Cortex of kidney (tissue), 1 donor: ENCODE measurements at places on chromosomes 4 and X.

DNA sequence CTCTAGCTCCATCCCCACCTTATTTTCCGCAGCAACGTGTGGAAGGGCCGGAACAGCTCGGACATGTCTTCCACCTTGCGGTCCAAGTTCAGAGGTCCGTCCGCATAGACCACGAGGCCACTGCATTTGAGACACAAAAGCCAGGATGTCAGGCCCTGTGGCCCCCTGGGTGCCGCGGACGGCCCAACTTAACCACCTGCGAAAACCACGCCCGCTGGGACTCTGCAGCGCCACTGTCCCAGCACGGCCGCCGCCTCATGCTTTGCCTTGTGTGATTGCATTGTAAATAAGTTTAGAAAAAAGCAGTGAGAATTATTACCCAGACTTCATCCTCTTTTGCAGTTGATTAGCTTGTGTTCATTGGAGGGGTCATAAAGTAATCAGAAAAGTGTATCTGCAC lies 58.2 kb upstream of the MXD4 start:
- DNase-seq: no peak

DNA sequence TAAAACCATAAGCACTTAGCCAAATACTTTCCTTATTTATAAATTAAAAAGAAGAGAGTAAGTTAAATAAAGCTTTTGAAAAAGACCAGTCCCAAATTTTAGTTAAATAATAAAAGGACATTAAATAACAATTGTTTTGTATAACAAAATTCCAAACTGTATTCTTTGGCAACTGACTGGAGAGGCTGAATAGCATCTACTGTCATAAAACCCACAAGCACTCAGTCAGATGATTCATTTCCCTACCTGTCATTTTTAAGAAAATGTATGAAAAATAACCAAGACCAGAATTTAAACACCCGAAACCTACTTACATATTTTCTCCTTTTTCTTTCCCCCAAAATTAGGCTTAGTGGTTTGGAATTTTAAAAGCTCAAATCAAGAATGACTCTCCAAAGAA lies 32.5 kb upstream of the SMIM10L2A start:
- DNase-seq: no peak

DNA sequence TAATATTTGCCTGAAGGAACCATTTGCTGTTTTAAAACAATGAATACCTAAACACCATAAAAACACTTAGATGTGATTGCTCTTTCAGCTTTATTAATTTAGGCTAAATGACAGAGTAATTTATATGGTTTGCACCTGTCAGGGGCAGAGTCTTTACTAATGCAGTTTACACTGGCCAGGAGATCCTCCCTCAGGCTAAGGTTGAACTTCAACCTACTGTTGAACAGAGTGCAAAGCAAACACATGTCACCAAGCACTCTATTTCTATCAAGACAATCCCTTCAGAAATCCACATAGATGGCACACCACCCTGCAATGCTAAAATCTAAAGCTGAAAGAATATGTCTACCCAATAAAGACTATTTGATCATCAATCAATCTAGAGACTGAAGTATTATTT lies 147.3 kb downstream of the KLHL13 start:
- no peak for DNase-seq

- DNase-seq: no peak
Observed at GRCh38 chr4:130393231-130393630, 1297.3 kb downstream of the C4orf33 start.

GRCh38 chrX:153635388-153635787 lies 11.6 kb upstream of the DUSP9 start:
- no peak for DNase-seq

DNA sequence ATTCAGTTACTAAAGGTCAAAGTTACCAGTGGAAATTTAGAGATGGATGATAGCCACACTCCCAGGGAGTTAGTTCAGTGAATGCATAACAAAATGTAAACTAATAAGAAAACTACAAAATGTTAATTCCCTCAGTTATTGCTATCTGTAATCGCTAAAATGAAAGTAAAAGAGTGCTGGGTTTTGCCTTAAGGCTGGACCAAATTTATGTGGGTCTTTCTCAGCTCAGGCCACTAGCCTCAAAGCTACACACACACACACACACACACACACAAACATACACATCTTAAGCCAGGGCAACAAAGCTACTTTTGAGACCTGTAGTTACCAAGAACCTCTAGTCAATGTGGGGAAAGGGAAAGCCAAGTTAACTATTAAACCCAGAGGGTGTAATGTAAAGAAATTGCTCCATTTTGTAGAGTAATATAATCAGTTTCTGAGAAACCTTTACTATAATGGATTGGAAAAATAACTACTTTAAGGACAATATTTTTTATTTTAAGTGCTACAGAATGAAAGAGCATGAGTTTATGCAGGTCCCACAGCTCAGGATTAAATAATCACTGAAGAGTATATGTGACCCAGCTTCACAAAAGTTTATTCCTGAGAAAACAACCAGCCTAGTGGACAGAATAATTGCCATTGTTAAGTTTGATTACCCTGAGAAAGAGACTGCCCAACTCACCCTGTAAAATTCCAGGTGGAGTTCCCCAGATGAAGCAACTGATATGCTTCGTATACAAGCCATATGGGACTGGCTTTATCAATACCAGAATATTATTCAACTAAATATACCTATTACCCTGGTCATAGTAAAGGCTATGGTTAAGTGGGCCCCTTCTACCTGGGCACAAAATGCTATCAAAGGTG lies 8.9 kb upstream of the UGT2A3 start:
- no peak for DNase-seq

GRCh38 chr4:48898733-48899431 lies 7.7 kb downstream of the OCIAD2 start:
- no peak for DNase-seq

DNA sequence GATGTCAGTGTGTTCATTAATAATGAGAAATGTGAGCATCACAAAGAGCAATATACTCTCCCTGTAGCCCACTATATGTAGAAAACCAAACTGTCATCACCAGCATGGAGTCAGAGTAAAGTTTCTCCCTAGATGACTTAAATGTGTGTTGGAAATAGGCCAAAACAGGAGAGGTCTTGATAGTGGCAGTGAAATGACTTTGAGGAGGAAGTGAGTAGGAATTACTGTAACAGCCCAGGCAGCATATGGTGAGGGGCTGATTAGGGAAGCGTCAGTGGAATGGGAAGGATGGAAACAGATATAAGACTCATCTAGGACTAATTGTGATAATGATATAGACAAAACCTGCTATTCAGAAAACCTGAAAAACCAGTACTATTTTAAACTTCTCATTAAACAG lies 83.9 kb downstream of the ATXN3L start:
- no peak for DNase-seq

GRCh38 chr4:158090323-158090722 lies 82.5 kb downstream of the GASK1B start:
- no peak for DNase-seq

DNA sequence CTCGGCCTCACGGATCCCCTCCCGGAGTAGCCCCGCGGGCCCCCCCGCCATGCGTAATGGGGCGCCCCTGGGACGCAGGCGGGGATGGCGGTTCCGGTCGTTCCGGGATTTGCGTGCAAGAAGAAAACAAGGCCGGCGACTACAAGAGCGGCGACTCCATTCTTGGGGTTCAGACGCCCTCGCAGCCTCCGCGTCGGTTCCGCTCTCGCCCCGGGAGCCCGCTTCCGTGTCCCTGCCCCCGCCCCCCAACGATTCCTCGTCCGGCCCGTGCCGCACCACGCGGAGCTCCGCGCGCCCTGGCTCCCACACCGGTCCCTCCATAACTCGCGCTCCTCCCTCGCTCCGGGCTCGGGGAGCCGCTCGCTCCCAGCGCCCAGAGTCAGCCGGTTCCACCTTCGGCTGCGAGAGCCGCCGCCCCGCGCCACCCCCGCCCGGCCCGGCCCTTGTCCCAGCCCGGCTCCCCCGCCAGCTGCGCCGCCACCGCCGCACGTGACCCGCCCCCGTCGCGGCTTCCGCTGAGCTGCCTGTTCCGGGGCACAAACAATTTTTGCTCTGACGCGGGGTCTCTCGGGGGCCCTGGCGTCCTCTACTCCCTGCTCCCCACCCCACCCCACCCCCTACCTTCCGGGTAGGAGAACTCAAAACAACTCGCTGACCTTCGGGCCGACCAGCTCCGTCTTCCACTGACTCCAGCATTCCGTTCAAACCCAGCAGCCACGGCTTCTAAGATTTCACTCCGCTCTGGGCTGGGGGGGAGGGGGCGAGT lies 78.8 kb upstream of the BCOR start:
- no peak for DNase-seq

GRCh38 chrX:154478728-154479622 lies at the start of gene LAGE3:
Gene LAGE3, minus strand, starts transcription at chrX:154479281. Its CDS starts 366 bp downstream, at chrX:154478915.
- DNase-seq: no peak

- no peak for DNase-seq
Observed at GRCh38 chr4:53522334-53522733, 69.0 kb downstream of the LNX1 start.

DNA sequence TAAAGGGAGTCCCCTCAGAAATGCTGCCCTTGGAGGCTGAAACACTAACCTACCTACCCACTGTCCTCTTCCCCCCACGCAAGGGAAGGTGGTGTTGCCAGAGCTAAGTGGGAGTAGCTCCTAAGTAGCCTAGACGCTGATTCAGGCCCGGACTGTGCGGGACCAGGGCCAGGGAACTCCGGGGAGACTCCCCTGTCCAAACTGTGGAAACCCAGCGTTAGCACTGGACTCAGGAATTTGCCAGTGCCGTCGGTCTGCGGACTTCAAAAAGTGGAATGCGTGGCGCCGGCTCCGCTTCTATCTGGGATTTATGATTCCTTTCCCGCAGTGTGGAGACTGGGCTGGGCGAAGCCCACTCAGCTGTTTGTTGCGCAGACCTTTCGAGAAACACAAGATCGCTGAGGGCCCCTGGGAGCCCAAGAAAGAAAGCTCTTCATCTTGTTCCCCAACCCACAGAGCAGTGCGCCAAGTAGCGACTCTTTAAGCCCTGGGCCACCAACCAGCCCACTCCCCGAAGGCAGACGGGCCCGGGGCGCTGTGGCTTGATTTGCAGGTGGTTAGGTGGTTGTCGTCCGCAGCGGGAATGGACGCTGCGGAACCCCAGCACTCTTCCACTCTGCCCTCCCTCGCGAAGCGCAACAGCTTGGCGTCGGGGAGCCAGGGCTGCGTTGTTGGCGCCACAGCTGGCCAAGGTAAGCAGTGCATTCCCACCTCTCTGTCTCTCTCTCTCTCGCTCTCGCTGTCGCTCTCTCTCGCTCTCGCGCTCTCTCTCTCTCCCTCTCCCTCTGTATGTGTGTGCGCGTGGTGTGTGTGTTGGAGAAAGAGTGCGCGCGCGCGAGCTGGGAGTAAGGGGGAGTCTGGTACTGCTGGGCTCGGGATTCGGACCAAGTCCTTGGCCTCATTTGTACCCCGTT lies 2.0 kb downstream of the TMEM255A start:
- no peak for DNase-seq

GRCh38 chrX:21487832-21488231 lies 113.6 kb downstream of the CNKSR2 start:
- DNase-seq: no peak

- no peak for DNase-seq
Observed at GRCh38 chr4:16106956-16107355, 23.1 kb upstream of the PROM1 start.

DNA sequence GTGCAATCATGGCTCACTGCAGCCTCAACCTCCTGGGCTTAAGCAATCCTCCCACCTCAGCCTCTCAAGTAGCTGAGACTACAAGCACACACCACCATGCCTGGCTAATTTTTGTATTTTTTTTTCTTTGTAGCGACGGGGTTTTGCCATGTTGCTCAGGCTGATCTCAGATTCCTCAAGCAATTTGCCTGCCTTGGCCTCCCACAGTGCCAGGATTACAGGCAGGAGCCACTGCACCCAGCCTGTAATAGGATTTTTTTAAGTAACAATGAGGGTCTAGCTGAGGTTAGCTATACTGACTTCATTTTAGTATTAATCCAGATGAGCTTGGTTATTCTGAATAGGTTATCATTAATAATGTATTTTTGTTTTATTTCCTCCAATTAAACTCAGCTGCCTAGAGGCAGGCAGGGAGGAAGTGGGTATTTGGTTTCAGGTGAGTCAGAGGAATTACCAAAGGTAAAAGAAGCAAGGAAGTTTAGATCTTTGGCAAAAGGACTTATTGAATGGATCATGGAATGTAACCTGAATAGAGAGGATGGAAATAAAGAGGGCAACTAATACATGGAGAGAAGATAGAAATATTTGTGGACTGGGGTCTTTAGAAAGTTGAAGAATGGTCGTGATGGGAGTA lies 1023.3 kb upstream of the TENM3 start:
- no peak for DNase-seq

GRCh38 chrX:9646471-9647224 lies 119.0 kb downstream of the GPR143 start:
- DNase-seq: no peak

GRCh38 chrX:69029771-69030170 lies 135.5 kb downstream of the PJA1 start:
- no peak for DNase-seq

DNA sequence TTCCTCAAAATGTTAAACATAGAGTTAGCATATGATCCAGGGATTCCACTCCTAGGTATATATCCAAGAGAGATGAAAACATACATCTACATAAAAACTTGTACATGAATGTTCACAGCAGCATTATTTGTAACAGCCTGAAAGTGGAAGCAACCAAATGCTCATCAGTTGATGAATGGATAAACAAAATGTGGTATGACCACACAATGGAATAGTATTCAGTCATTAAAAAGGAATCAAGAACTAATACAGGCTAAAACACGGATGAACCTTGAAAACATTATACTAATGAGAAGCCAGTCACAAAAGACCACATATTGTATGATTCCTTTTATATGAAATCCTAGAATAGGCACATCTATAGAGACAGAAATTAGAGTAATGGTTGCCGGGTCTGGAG lies 42.7 kb upstream of the IQSEC2 start:
- no peak for DNase-seq

GRCh38 chr4:76904646-76905190 lies 6.8 kb upstream of the SOWAHB start:
- DNase-seq: no peak

GRCh38 chr4:170274616-170275015 lies 184.9 kb upstream of the AADAT start:
- DNase-seq: no peak
